Stimulated activated CD8-positive, alpha-beta memory T cell treated with anti-CD3 and anti-CD28 coated beads, Interleukin-4, amount 100 ng/mL, for 48 hours (primary cell): ENCODE measurements at places on chromosomes 2 and 18.

DNA sequence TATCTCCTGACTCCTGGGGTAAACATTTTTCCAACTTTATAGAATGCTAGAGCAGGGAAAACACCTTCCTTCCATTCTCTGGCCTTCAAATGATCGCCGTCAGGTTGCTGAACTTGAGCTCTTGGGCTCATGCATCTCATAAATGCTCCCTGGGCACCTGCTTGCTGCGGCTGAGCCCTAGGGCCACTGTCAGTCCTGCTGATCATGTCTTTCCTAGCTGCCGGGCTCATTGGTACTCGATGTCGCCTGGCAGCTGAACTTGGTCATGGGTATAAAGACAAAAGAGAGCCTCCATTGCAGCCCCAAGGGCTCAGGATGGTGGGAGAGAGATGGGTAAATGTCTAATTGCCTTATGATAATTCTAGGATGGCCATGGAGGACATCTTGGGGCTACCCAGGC is 80.6 kb downstream of the HS1BP3 start:
- no peak for DNase-seq

GRCh38 chr2:86417961-86418360 is 23.2 kb upstream of the KDM3A start:
- no peak for DNase-seq

DNA sequence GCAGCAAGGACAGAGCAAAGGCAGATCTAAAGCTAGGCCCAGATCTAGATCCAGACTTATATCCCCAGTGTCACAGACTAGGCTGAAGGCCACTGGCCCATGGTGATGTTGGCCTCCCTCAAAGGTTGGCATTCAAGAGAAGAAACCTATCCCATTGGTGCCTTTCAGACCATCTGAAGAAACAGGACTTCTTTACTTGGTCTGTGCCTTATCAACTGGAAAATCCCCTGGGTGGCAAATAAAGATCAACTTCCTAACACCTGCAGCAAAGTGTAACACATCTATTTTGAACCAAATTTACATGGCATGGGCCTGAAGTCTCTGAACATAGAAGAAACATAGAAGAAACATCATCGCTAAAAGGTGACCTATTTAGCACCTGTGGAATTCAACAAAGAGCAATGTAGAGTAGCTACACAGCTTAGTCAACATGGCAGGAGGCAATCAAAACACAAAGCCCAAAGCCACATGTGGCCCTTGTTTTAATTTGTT is 35.8 kb downstream of the METTL4 start:
- DNase-seq, result no peak

DNA sequence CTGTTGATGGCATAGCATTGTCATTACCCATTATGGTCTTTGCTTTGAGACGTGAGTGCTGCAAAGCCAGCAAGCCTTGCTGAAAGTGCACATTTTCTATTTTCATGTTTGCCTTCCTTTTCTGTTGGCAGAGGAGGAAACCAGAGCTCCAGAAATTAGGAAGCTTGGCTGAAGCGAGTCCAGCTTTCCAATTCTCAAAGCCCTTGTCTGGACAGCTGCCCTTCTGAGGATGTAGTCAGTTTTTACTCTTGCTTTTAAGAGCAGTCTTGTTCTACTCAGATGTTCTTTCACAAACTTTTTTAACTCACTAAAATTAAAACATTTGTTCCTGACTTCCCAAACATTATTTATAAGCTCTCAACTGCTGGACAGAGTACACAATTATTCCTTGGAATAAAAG is 93.8 kb downstream of the ICOS start:
- no peak for DNase-seq

DNA sequence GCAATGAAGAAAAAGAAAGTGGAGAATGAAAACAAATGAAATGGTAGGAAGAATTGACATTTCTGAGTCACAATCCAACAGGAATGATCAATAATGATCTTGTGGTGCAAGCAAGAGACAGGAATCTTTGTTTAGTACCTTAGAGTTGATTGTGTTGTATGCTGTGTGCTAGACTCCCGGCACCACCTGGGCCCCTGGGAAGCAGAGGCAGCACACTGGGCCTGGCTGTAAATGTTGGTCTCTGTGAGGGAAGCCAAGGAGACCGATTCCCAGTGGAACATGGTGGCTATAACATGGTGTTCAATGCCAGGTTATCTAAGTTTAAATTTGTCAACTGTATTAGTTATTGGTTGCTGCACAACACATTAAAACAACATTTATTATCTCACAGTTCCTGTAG is 9.8 kb upstream of the CWC22 start:
- DNase-seq, result no peak

GRCh38 chr2:163828771-163829170 is 93.0 kb upstream of the FIGN start:
- DNase-seq, result no peak

DNA sequence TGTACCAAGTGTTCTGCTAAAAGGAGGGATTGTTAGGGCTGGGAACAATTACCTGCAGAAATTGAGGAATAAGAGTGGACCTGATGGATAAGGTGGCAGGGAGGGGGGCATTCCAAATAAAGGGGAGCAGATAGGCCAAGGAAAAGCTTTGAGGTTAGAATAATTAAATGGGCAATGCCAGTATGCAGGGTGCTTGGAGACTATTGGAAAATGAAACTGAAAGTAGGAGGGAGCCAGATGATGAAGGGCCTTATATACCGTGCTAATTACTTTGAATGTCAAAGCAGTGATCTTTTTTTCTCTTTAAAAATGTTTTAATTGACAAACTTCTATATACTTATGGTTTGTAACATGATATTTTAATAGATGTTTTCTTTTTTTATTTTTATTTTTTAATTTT is 42.9 kb downstream of the MMADHC start:
- DNase-seq, result no peak
